ENCODE measurements at places on chromosomes 5 and 9.

DNA sequence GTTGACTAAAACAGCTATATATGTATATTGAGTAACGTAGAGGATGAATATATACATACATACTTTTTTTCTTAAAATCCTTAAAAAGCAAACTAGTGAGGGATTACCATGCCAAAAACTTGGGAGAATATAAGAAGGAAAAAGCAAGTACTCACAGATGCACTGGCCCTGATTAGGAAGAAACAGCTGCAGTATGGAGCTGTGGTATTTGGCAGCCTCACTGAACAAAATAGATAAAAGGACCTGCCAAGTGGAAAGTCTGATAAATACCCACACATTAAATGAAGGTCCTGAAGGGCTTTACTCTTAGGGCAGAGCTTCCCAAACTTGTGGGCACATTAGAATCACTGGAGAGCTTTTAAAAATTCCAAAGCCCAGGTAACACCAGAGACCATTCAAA, 80.6 kb downstream of the FEM1C start:
- DNase-seq, result no peak

DNA sequence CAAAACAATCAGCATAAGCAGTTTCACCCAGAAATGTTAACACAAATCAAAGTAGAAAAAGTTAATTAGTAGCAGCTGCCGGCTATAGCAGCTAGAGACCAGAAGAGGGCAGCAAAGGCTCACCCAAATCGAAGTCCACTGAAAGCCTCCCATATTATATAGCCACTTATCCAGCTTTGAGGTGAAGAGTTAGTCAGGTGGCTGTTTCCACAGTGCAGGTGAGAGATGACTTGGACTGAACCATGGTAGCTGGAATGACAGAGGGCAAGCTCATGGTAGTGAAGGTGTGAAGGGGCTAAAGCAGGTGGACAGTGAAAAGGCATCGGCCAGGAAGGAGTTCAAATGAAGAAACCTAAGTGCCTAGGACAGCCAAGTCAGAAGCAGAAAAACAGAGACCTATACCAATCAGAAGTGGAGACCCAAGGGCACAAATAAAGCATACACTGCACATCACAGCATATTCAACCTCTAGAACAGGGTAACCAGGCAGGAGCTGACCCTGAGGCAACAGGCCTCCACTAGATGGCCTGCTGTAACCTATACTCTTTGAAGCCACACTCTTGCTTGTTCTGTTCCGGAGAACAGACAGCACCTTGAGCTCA, 7.2 kb upstream of the RNF38 start:
- DNase-seq, result peak; percentile 22

GRCh38 chr9:126822278-126822677, 17.4 kb downstream of the ZBTB43 start:
- DNase-seq, result no peak

GRCh38 chr5:43000111-43000840, 39.8 kb downstream of the ANXA2R start:
- DNase-seq, result no peak

- no peak for DNase-seq
Measured at GRCh38 chr5:446883-447263, 3.9 kb downstream of the EXOC3 start.

GRCh38 chr9:83299571-83299970, 236.6 kb upstream of the RASEF start:
- no peak for DNase-seq

DNA sequence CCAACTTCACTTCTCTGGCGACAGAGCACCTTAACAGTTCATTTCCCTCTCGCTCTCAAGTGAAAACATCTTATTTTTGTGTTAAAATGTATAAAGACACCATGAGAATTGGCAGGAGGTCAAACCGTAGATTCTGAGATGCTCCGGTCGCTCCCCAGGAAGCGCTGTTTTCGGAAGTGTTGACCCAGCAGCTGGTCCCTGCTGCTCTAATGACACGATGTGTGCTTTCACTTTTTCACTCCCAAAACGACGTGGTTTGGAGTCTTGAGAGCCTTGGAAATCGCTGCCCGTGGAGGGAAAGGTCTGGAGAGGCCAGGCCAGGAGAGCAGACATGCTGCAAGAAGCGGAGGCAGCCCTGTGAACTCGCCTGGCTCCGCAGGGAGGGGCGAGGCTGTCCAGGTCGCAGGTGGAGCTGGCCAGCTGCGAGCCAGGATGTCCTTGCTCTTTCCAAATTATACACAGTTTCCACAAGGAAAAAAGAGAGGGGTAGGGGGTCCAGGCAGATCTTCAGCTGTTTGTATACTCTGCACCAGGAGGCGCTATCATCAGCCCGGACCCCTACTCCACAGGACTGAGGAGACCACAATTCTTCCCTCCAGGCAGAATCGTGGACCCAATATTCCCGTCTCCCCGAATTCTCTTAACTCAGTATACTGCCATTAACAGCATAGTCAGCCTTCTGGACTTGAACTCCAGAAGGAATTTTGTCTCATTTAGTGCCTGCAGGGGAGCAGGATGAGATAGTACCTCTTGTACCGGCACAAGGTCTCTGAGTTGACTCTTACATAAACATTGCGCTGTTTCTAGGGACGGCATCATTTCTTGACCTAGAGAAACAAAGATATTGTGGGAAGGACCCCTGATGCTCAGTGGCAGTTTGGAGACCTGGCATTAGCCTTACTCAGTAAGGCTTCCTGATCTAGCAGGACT, 248.6 kb upstream of the ANKRD55 start:
- DNase-seq, result no peak

DNA sequence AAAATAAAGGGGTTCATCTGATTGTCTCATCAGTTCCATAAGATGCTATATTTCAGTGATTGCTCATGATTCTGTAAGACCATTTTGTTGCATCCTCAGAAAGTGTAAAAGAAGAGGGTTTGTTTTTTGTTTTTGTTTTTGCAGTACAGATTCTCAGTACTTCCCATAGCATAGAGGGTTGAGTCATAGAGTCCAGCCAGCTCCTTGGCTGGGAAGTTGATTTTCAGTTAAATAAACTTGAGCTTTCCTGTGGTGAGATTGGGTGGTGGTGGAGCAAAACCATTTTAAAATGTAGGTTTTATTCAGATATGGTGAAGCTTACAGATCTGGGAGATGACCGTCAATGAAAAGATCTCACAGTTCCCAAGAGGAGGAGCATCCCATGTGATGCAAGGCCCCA, 48.2 kb downstream of the DAPK1 start:
- no peak for DNase-seq

DNA sequence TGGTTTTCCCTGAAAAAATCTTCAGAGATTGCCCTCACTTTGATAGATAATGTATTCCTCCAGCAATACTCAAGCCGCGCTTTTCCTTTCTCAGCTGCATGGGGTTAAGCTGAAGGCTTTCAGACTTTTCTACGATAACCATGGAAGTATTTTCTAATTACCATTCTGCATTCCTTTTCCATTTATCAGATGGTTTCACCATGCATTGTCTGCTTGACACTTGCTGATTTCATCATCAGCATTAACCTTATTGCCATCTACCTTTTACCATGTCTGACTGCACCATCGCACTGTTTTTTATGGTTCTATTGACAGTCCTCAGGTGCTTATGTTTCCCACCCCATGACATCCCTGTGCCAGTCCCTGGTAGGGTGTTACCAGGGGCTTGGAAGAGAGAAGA, 91.6 kb downstream of the DMAC1 start:
- DNase-seq, result no peak

DNA sequence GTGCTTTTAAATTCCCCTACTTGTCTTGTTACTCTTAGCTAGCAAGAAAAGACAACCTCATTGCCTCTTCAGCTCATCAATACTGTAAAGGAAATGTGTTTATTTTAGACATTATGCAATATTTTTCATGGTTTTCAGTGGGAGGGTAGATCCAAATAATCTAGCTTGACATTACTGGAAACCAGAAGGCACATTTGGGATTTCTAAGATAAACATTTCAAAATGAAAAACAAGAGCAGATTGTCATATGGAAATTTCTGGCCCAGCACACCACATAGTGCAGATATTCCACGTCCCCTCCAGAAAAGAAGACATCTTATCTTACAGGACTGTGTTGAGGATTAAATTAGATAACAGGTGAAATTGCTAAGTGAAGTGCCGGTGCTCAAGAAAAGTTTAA, 296.9 kb downstream of the MSX2 start:
- DNase-seq, result no peak

Data from stimulated activated CD8-positive, alpha-beta memory T cell treated with anti-CD3 and anti-CD28 coated beads, Interleukin-4, amount 100 ng/mL, for 1 hour (primary cell).